HTR-8/SVneo (cell line): ENCODE measurements at places on chromosomes 11 and 22.

DNA sequence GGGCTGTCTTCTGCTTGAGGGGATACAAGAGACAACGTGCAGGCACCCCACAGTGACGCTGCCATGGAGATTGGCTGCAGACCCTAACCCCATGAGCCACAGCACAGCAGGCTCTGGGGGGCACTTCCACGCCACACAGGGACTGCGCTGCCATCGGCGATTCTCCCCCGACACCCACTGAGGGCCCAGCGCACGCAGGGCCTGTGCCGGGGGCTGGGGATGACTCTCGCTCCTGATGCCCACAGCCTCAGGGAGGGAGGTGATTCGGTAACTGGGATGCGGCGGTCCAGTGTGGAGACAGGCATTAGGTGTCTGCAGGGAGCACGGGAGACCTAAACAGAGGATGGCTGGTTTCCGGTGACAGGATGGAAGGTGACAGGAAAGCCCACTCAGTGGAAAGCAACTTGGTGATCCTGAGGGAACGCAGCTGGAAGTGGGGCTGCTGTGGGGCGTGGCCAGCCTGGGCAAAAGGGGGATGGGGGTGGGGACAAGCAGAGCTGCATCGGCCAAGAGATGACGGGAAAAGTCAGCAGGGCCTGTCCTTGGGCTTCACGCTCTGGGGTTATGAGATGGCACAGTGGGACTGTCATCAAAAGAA lies 37.7 kb downstream of the EFCAB6 start:
- DNase-seq, result no peak

GRCh38 chr11:125365196-125365931 lies 130.7 kb downstream of the FEZ1 start:
- no peak for DNase-seq

DNA sequence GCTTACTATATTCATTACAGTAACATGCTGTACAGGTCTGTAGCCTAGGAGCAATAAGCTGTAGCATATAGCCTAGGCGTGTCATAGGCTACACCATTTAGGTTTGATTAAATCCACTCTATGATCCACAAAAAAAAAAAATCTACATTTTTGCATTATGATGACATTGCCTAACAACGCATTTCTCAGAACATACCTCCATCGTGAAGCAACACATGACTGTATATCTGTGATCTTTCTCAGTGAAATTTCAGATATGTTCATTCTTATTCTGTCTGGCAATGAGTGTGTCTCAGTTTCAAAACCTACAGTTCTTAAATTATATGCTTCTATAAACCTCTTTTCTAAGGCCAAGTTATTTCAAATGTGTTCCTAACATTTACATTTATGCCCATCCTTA lies 140.3 kb downstream of the CADM1 start:
- DNase-seq, result no peak

GRCh38 chr11:43486141-43486540 lies 127.4 kb downstream of the TTC17 start:
- no peak for DNase-seq

DNA sequence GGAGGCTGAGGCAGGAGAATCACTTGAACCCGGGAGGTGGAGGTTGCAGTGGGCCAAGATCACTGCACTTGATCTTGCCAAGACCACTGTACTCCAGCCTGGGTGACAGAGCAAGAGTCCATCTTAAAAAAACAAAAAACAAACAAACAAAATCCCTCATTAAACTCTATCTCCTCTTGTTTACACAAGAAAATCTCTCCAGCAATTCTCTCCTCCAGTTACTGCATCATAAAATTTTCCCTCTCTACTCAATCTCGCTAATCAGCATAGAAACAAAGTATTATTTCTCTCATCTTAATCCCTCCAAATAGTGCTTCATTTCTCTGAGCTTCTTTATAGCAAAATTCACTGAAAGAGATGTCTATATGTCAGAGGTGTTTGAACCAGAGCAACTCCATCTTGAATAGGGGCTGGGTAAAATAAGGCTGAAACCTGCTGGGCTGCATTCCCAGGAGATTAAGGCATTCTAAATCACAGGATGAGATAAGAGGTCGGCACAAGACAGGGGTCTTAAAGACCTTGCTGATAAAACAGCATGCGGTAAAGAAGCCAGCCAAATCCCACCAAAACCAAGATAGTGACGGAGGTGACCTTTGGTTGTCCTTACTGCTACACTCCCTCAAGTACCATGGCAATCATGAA lies 19.8 kb downstream of the MTMR2 start:
- no peak for DNase-seq

DNA sequence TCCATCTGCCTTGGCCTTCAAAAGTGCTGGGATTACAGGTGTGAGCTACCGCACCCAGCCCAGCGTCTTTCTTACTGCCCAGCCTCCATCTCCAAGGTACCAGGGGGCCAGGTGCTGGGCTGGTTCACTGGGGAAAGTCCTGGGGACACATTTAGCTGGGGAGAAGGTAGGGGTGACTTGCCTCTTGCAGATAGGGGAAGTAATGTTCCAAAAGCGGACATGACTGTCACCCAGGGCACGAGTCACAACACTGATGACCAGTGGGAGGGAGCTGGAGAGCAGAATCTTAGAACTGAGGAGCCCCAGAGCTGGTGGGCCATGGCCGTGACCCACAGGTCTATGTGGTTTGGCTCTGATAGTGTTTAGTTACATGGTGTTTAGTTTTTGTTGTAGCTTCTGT lies 2.4 kb upstream of the SLC15A3 start:
- no peak for DNase-seq

DNA sequence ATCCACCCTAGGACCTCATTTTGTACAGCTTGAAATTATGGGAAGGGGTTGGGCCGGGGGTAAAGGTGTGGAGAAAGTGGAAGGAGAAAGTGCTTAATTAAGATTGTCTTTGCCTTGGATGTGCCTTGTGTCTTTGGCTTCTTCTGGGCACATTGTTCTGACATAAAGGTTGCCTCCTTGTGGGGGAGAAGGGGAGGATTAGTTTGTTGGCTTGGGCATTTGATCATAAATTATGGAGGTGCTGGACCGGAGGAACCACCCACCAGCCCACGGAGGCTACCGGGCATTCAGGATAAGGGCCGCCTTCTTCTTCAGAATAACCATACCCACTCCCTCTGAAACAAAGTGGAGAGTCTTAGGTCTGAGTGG lies 1.3 kb downstream of the PAFAH1B2 start:
- DNase-seq, result peak; percentile 59

DNA sequence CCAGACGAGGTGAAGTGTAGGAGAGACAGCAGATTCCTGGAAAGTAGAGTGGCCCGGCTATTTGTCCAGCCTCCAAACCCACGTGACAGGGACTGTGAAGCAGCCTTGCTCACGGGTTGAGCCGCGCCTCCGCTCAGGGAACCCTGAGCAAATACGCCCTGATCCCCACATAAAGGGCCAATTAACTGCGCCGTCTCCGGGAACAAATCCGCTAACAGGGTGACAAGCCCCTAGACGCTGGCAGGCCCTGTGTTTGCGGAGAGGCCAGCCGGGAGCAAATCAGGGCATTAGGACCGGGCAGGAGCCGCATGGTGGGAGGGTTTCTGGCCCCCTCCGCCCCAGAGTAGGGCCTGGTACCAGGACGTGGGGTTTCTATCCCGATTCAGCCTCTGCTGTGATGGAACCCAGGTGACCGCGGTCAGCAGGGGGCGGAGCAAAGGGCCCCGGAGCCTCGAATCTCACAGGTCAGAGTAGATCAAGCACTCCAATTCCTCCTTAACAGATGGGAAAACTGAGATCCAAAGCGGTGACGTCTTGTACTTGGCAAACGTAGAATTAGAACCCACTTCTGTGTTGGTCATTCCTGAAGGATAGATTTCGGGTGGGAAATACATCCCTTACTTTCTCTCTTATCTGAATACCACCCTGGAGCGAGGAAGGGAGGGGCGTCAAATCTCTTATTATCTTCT lies 2.0 kb upstream of the ROBO3 start:
- DNase-seq, result no peak
